ENCODE measurements at places on chromosomes 13 and 19. TPM values are rescaled to one million over a fixed set of nuclear protein-coding genes. Genes with fewer than 3 reads are reported as not detected.

LONP1 gene
- 57.4 TPM for total RNA-seq

DNA sequence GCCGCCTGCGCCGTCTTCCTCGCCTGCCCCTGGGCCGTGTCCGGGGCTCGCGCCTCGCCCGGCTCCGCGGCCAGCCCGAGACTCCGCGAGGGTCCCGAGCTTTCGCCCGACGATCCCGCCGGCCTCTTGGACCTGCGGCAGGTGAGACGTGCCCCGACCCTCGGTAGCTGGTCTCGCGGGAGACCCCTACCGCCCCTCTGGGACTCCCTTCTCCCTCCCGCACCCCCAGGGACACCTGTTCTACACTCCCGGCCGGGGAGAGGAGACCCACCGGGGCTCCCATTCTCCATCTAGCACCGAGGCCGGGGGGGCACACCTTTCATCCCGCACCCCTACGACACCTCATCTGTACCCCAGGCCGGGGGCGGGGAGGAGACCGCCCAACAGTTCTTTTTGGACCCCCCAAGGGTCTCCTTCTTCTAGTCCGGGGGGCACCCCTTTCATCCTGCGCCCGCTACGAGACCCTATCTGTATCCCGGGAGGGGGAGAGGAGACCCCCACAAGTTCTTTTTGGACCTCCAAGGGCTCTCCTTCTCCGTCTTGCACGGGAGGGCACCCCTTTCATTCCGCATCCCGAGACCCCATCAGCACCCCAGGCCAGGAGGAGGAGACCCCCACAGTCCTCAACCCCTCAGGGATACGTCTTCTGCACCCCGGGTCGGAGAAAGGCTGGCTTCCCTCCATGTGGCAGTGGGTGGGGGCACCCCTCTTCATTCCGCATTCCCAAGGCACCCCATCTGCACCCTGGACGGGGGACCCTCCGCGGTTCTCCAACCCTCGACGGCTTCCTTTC is 533 bp downstream of the TNFSF9 start:
- peak; percentile 69 for DNase-seq

- no peak for DNase-seq
Measured at GRCh38 chr19:40553885-40554857, 22.5 kb upstream of the SHKBP1 start.

SIAH3 gene
- 0.38 TPM for total RNA-seq

GRCh38 chr13:90868321-90868920 is 479.1 kb upstream of the MIR17HG start:
- DNase-seq = no peak

ARHGAP33 gene
- 20.6 TPM for total RNA-seq

ATP4A gene
- not detected for total RNA-seq

- DNase-seq = no peak
Measured at GRCh38 chr13:49935171-49936074, 717 bp downstream of the SPRYD7 start.

- DNase-seq = peak; percentile 52
Measured at GRCh38 chr13:19182536-19182935, 912 bp upstream of the TUBA3C start.

DNA sequence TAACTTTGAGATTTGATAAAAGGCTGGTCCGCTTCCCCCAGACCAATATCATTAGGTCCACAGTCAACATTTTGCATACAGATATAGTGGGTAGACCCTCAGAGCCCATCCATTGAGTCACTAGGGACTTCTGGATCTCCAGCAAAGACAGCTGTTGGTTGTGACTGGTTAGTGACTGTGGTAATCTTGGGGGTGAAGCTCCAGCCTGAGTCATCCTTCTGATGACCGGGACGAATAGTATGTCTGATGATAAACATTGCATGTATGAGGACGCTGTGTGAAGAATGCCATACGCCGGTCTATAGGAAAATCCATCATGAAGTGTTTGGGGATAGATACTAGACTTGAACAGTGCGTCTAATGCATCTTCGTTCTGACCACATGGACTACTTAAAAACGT is 307.0 kb downstream of the UQCRFS1 start:
- no peak for DNase-seq

- DNase-seq = no peak
Measured at GRCh38 chr13:33520468-33520839, 234.9 kb upstream of the STARD13 start.

DNA sequence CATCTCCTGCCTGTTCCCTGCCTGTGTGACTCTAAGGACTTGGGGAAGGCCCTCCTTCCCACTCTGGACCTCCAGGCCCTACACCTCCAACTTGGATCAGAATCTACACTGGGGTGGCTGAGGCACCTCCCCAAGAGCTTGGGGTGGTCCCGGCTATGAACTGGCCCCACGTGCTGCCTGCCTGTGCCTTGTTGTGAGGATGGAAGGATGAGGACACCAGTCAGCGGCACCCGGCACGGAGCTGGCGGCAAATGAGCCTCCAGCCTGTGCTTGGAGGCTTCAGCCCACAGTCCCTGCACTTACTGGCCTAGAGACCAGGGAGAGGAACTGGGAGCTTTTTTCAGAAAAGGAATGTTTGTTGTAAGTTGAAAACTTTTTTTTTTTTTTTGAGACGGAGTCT is 8.5 kb downstream of the AKAP8 start:
- no peak for DNase-seq

ZSCAN1 gene
- total RNA-seq = not detected

PROZ gene
- not detected for total RNA-seq

- DNase-seq = no peak
Measured at GRCh38 chr13:32969516-32969941, 46.7 kb upstream of the KL start.

CACNG8 gene
- 0.08 TPM for total RNA-seq

GTF2F1 gene
- 42.5 TPM for total RNA-seq

DNA sequence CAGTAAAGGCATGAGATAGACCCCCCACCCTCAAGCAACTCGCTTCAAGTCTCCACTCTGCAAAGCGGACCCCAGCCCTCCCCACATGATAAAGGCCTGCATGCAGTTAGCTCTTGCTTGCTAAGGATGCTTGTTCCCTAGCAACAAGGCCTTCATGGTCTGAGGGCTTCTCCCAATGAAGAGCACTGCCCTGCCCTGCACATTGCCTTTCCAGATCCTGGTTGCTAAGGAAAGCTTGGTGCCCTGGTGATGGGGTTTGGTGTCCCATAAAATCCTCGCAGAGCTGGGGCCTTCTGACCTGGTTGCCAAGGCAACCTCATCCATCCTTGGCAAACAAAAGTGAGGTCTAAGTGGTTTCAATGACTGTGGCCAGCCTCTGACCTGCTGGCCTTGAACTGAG is 6.0 kb downstream of the DBP start:
- DNase-seq = no peak

DNA sequence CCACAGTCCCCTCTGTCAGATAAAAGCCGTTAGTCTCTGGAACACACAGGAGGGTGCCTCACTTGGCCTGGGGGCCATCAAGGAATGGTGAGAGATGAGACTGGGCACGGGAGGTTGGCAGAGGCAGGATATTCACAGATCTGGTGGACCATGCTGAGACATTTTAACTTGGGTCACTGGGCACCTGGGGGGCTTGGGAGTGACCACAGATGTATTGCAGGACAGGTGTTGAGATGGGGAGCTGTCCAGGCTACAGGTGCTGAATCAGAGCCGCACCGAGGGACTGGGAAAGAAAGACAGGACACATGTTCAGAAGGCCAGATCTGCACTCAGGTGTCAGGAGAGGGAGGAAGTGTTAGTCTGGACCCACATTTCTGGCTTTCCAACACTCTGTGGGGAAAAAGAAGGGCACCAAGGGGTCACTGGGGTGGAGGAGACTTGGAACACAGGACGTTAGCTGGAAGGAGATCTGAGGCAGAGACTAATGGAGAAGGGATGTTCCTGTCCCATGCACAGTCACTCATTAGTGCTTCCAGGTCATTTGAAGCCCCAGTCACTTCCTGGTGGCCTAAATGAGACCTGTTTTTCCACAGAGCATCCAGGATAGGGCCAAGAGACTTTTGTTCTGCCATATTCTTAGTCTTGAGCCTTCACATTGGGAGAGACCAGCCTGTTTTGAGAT is 56.1 kb downstream of the CHST8 start:
- DNase-seq = peak; percentile 45

Measured in suprapubic skin (tissue), 4 donors.